NCI-H446 (cell line): ENCODE measurements at places on chromosomes 5 and 9.

DNA sequence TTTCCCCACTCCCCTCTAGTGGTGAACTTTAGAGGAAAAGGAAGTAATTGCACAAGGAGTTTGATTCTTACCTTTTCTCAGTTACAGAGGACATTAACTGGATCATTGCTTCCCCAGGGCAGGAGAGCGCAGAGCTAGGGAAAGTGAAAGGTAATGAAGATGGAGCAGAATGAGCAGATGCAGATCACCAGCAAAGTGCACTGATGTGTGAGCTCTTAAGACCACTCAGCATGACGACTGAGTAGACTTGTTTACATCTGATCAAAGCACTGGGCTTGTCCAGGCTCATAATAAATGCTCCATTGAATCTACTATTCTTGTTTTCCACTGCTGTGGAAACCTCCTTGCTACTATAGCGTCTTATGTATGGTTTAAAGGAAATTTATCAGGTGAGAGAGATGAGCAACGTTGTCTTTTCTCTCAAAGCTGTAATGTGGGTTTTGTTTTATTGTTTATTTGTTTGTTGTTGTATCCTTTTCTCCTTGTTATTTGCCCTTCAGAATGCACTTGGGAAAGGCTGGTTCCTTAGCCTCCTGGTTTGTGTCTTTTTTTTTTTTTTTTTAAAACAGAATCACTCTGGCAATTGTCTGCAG is 25.3 kb downstream of the SLC22A5 start:
- no peak for DNase-seq

DNA sequence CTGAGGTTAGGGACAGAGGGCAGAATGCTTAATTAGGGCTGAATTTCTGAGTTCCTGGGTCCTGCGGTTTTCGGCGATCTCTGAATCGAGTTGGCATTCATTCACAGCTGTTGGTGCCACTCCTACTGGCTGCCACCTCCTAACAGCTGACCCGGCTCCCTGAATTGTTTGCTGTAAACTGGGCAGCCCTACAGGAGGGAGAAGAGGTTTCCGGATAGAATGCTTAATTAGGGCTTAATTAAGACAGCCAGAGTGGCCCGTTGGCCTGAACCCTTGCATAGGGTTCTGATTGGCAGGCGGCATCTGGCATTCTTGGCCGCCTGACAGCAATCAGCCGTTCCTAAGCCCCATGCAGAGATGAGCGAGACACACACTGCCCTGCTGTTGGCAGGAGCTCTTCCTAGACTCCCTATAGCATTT is 25.7 kb downstream of the FRMPD1 start:
- DNase-seq: peak; percentile 90

DNA sequence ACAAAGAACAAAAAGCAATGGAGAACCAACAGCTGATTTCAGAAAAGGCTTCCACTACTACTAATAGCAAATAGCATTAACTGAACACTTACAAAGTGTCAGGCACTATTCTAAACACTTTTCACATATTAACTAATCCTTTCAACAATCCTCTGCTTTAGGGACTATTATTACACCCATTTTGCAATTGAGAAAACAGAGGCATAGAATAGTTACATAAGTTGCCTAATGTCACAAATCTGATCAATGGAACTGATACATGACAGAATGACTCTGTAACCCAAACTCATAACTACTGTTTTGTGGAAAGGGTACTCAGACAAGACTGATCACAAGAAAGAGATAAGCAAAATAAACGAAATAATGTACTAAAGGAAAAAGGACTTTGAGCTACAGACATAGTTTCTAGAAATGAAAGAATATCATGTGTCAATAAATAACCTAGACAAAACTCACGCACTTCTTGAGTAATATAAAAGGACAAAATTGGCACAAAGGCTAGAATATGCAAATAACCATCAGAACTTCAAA is 31.3 kb downstream of the ABHD17B start:
- no peak for DNase-seq

- peak; percentile 8 for DNase-seq
These were observed 36.7 kb downstream of the NDFIP1 start for GRCh38 chr5:142145106-142145900.

- DNase-seq: peak; percentile 66
These were observed at the start of gene FAM120A for GRCh38 chr9:93450945-93451815. Gene FAM120A, plus strand, starts transcription at chr9:93451685. Its CDS starts 231 bp downstream, at chr9:93451916.

DNA sequence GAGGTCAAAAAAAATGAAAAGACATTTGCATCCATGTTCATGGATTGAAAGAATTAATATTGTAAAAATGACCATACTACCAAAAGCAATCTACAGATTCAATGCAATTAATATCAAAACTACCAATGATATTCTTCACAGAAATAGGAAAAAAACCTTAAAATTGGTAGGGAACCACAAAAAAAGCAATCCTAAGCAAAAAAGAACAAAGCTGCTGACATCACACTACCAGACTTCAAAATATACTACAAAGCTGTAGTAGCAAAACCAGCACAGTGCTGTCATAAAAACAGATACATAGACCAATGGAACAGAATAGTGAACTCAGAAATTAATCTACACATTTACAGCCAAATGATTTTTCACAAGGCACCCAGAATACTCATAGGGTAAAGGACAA is 34.3 kb downstream of the RGMB start:
- no peak for DNase-seq

DNA sequence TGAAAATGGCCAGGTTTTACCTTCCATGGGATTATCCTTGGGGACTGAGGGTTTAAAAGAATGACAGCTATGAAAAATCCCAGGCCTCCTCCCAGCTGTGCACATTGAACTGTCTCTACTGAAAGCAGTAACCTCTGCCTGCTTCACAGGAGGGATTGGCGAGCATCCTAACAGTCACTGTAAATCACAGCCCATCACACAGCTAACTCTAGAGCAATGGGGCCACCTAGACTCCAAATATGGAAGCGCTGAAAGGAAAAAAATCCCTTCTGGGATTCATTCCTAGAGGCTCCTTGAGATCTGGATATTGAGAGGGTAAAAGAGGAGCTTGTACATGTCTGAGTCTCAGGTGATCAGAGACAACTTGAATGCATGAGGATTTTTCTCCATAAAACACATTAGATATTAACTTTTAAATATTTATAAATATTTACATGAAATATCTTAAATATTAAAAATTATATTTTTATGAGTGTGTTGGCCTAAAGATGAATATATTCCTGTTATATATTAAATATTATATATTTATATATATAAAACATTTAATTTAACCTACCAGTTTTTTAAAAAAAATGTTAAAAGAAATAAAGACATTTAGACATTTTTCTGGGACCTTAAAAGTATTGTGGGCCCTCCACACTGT is 133.8 kb upstream of the SLC24A2 start:
- peak; percentile 93 for DNase-seq

DNA sequence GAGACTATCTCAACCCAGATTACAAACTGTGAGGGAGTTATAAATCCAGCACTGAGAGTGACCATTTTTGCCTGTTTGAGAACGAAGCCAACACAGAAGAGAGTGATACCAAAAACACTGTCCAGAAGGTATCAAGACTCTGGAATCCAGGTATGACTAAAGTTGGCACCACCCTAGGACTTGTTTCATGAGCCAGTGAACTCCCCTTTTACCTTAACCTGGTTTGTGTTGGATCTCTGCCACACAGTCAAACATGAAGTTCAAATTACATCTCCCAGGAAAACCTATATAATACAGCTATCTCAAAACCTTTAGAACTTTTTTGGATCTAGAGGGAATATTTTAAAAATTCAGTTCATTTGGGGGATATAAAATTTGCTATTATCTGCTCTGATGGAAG is 11.4 kb downstream of the ZBTB5 start:
- DNase-seq: no peak

DNA sequence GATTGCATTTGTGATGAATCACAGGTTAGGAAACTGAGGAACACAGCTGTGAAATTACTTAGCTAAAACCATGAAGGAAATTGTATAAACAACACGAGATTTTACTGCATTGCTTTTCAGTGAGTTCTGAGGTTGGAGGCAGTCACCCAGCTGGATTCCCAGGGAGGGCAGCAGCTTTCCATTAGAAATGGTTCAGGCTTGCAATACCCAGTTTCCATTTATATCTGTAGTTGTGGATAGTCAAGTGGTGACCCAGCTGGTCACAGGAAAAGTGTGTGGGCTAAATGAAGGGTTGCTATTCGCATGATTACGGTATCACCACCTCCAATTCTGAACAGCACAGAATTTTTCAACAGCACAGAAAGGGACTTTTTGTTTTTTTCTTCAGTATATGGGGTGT is 34.3 kb upstream of the SPATA31D4 start:
- no peak for DNase-seq

- no peak for DNase-seq
These were observed 223.5 kb downstream of the GRIA1 start for GRCh38 chr5:153713943-153714342.

GRCh38 chr9:29548436-29548835 is 1975.2 kb upstream of the C9orf72 start:
- DNase-seq: no peak

- DNase-seq: no peak
These were observed 260.8 kb downstream of the AUH start for GRCh38 chr9:91100878-91101450.

GRCh38 chr5:146301626-146302025 is 37.0 kb upstream of the POU4F3 start:
- no peak for DNase-seq

GRCh38 chr9:98199388-98200033 is 7.1 kb upstream of the CORO2A start:
- no peak for DNase-seq

- no peak for DNase-seq
These were observed 36.3 kb downstream of the ZNF782 start for GRCh38 chr9:96817973-96818372.

GRCh38 chr5:55584398-55585205 is 49.8 kb upstream of the PLPP1 start:
- no peak for DNase-seq

DNA sequence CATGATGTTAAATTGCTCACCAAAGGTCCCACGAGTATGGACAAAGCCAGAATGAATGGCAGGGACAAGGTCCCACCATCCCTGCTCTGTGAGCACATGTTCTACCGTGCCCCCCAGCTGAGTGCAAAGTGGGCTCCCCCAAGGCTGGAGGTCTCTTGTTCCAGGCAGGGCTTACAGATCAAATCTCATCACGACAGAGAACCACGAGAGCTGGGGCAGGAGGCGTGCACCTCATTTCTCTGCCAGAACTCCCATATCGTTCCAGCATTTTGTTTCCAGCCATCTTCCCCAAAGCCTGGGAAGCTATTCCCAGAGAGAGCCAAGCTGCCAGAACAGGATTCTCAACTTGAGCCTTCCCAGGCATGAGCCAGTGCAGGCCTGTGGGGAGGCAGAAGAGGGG is 108.5 kb downstream of the ZNF354C start:
- DNase-seq: no peak

DNA sequence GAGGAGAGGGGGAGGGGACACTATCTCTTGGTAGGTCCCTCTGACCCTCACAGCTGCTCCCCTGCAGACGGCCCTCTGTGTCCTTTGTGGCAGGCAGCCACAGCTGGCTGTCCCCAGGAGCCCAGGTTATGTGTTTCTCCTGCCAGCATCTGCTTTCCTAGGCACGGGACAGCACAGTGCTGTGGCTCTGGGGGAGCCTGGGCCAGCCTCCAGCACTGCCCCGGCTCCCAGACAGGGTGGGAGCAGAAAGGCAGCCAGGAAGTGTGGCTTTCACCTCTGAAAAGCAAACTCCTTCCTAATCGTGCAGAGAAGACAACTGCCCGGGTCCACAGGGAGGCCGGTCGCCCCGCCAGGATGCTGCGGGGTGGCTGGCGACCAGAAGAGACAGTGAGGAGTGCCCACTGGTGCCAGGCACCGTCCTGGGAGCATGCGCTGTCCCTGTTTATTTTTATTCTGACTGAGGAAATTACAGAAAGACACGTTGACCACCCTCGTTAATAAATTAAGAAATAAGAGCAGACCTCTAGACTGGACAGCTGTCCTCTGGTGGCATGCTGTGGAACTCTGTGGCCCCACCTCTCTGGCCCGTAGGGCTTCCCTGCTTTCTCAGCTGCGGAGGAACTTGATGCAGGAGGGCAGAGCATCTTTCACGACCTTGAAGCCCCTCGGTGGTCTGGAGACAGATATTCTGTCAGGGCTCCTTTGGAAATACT is 240.3 kb downstream of the FANCC start:
- no peak for DNase-seq

DNA sequence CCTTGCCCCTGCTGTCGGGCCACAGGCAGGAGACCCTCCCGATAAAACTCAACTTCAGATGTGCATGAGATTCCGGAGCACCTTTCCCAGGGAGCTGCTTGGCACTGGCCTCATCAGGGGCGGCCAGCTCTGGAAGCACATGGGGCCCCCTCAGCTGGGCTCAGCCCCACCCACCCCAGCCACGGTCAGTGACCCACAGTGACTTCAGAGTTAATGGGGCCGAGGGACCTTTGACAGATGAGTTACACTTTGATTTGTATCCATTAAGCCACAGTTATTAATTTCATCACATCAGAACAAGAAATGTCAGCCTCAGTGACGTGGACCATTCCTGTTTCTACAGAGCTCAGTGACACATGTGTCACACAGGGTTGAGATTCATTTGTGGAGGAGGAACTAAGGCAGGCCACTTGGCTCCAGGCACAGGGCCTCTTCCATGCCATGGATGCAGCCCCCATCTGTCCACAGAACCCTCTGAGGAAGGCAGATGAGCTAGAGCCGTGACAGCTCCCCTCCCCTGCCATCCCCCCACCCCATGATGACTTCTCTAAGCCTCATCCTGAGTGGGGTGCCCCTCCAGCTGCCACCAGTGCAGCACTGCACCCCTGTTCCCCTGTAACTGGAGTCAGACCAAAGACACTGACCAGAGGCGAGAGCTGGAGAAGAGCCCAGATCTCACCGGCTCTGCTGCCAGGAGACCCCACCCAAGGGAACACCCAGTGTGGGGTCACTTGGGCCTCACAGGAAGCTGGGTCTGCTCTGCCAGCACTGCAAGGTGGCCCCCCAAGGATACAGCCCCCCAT is 69.4 kb upstream of the ADAMTS2 start:
- no peak for DNase-seq

GRCh38 chr5:43642428-43642827 is 39.4 kb downstream of the NNT start:
- DNase-seq: no peak

DNA sequence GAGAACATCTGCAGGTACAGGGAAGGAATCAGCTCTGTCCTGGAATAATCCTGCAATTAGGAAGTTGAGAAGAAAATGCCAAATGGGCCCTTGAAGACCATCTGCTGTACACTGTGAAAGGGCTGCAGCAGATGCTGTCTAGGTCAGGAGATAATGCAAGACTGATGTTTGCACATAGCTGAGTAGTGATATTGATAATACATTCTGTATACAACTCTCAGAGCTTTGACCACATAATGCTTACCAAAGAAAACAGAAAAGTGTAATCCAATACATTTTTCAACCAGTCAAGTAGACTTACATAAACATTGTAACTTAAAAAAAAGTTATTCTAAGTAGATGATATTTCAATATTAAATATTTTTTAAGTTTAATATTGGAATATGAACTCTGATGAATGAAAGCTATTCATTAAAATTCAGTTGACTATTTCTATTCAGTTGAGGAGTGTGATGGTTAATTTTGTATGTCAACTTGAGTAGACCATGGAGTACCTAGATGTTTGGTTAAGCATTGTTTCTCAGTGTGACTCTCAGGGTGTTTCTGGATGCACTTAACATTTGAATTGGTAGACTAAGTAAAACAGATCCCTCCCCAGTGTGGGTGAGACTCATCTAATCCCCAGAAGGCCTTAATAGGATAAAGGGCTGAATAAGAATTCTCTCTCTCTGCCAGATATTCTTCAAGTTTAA is 380.1 kb upstream of the PRR16 start:
- DNase-seq: peak; percentile 8

GRCh38 chr9:18398038-18398437 is 75.9 kb upstream of the ADAMTSL1 start:
- DNase-seq: no peak

GRCh38 chr5:11261241-11261640 is 500.2 kb upstream of the DAP start:
- no peak for DNase-seq

GRCh38 chr5:150465927-150466326 is 16.4 kb upstream of the RPS14 start:
- DNase-seq: no peak
